Activated T-cell treated with anti-CD3 and anti-CD28 coated beads for 48 hours (primary cell): ENCODE measurements at places on chromosomes 4 and X.
A peak's percentile ranks its signal among the peaks of the same experiment; 100 is the strongest.

DNA sequence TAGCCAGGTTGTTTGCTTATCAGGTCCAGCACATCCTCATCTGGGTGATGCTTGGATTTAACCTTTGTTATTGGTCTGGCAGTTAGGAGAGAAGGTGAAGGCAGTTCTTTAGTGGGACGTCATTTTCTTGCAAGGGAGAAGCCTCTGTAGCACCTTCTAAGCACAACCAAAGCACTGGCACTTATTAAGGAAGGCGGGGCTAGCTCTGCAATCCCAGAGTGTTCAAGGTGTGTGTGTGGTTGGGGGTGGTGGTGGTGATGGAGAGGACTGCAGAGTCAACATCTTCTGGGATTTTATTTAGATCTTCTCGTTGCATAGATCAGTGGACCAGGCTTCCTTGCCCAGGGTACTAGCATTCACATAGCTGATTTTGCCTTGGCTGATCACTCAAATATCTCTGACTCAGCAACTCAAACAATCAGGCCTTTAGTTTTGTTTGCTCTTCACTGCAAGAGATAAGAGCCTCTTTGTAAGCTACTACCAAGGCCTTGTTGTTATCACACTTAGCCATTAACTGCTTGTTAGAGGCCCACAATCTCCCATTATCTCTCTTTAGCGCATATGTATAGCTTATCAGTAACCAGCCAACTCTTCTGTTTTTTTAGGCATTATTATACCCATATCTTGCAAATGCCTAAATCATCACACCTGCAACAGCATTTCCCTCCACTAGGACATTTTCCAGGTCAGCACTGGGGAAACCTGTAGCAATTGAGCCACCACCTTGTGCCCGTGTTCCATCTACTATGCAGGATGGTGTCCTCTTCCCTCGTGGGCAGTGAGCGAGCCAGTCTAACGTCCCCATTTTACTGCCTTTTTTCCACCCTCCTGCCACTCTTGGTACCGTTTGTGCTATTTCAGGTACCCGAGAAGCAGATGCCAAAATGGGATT lies 36.5 kb upstream of the LINC00632 start:
- no peak for DNase-seq

DNA sequence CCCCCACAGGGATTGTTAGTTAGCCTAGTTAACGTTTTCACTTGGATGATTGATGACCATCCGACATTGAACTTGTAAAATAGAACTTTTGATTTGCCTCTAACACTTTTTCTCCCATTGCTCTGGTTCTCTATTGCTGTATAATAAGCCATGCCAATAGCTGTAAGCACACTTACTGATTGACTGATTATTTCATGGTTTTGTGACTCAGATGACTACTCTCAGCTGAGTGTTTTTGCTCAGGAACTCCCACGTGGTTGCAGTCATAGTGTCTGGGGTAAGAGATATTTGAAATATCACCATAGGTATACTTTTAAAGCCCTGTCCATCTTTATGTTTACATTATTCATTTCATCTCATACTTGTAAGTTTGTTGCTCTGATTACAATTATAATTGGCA lies 1285.5 kb downstream of the STIM2 start:
- no peak for DNase-seq

- DNase-seq: no peak
Observed at GRCh38 chr4:165560941-165561340, 182.1 kb downstream of the CPE start.

DNA sequence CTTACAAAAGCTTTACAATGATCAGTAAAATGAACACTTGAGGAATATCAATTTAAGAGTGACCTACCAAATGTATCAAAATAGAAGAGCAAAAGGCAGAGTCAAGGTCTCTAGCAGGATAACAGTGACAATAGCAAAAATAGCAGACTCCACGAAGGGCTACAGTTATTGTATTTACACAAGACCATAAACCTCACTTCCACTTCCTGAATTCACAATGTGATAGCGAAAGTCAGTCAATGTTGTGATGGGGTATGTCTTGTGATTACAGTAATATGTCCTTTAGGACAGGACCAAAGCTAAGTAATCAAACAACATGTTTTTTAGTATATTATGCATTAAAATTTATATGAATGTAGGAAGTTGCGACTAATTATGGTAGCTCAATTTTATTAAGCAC lies 139.6 kb downstream of the IQCM start:
- DNase-seq: no peak

DNA sequence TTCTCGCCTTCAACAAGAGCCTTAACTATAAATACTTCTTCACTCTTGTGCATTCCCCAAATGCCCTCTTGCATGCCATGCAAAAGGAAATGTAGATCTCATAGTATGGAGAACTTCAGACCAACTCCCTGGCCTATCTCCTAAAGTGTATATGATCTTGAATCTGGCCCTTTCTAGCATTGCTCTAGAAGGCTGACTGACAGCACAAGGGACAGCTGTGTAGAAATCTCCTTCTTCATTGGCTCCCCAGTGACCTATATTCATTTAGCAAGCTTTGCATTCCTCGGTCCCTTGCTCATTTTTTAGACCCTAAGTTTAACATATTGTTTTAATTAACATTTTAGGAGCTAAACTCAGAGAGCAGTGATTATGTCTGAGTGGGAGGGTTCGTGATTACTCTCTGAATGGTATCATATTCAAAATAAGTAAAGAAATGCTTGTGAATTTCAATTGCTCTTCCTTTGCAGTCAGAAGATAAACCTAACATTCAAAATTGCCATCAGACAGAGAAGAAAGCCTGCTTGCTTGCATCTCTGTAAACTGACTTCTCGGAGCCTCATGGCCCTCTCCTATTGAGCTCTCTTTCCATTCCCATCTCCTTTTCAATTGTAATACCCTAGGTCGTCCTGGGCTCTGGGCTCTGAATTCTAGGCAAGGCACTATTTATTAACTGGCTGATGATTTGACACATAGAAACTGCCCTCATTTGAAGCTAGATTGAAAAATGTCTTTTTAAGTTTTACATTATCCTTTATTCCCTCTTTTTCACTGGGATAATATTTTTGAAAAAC lies 120.3 kb upstream of the PRKG2 start:
- DNase-seq: no peak

GRCh38 chr4:117577686-117578311 lies 456.5 kb upstream of the NDST3 start:
- DNase-seq: no peak

DNA sequence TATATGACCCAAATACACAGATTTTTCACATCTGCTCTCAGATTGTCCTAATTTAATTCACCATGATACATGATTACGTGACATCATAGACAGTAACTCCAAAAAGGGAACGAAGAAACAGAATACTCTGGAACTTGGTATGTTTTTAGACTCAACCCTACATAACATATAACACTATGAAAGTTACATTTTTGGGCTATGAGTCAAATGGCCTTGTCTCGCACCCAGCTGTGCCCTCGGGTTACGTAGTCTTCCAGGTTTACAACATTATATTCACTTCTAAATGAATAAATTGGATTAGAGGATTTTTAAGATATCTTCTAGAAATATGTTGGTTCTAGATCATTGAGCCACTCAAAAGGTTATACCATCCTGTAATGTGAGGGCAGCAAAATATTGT lies 2089.6 kb upstream of the TENM3 start:
- no peak for DNase-seq

- no peak for DNase-seq
Observed at GRCh38 chr4:10611673-10612072, 72.9 kb downstream of the CLNK start.

- DNase-seq: no peak
Observed at GRCh38 chrX:149490100-149490499, 15.0 kb downstream of the IDS start.

DNA sequence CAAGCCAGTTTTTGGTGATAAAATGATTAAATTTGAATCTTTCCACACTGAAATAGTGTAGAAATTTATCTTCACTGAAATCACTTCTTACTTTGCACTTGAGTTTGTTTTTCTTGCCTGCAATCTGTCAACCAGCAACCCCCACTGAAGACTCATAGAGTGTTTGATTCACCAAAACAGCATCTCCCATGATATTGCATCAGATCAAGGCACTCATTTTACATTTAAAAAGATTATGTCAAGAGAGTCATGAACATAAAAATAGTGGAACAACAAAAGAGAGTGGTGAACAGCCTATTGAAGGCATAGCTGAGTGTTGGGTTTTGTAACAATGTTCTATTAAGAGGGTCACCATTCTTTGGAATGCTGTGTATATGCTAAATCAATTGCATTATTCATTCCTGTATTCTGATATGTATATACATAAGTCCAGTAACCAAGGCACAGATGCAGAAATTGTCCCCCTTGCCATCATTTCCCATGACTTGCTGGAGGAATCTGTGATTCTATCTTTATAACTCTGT lies 1934.9 kb downstream of the ARAP2 start:
- no peak for DNase-seq

DNA sequence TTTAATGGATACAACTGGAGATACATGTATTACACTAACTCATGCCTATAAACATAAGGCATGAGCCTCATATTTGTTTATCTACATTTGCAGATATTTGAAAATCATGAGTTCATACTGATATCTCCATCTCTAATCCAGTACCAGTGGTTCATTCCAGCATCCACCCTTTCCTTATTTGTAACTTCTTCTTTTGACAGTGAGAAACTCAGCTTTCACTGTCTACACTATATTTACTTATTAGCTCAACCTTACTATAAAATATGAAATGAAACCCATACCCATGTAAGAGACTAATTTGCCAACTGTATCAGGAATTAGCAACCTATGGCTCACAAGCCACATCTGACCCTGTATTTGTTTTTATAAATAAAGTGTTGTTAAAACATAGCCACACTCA lies 161.9 kb upstream of the GPRIN3 start:
- no peak for DNase-seq

- DNase-seq: no peak
Observed at GRCh38 chr4:38173935-38174518, 213.8 kb downstream of the PTTG2 start.

- DNase-seq: no peak
Observed at GRCh38 chr4:178976861-178977260, 1534.6 kb upstream of the AGA start.

DNA sequence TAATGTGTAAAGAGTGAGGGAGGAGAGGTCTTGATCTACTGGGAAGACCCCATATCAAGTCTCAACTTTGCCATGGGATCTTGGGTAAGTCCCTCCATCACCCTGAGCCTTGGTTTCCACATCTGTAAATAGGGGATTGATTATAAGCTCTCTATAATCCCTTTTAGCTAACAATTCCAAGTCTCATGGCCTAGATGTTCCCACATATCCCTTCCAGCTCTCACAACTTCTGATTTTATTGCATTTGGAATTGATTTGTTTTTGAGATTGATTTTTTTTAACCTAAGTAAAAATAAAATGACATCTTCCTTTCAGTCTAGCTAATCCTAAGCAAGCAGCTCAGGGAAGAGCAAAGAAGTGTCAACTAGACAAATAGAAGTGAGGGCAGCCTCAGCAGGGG lies 29.8 kb downstream of the SMIM20 start:
- DNase-seq: no peak

- DNase-seq: no peak
Observed at GRCh38 chr4:153825126-153825525, 36.2 kb upstream of the SFRP2 start.

DNA sequence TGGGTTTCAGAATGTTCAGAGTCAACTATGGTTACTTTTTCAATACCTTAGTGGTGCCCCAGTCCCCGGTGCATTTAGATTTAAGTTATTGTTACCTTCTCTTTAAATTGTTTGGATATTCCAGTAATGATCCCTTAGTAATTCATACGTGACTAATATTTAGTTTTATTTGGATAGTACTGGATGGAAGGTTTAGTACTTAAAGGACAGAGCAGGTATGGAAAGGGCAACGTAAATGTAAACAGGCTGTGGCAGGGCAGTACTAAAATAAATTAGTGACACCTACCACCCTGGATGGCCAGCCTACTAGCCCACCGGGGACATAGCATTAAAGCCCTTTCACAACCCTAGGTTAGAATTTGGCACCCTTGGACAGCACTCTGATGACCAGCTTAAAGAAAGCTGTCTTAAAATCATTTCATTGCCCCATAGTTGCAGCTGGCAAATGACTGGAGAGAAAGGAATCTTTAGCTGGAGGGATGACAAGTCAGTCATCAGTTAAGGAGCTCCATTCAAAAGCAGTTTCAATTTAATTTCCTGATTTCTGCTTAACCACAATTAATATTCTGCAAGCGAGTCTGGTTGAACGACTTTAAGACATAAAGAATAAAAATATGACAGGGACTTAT lies 16.4 kb downstream of the PLP1 start:
- DNase-seq: no peak

- DNase-seq: no peak
Observed at GRCh38 chr4:156820931-156821330, 150.7 kb downstream of the PDGFC start.

GRCh38 chrX:70132877-70133302 lies 357 bp upstream of the IGBP1 start:
- DNase-seq: no peak

GRCh38 chrX:53795576-53795975 lies 109.1 kb upstream of the HUWE1 start:
- no peak for DNase-seq

- no peak for DNase-seq
Observed at GRCh38 chr4:121978172-121978516, 26.3 kb upstream of the TRPC3 start.

GRCh38 chr4:183838987-183839712 lies 66.0 kb upstream of the STOX2 start:
- DNase-seq: no peak

DNA sequence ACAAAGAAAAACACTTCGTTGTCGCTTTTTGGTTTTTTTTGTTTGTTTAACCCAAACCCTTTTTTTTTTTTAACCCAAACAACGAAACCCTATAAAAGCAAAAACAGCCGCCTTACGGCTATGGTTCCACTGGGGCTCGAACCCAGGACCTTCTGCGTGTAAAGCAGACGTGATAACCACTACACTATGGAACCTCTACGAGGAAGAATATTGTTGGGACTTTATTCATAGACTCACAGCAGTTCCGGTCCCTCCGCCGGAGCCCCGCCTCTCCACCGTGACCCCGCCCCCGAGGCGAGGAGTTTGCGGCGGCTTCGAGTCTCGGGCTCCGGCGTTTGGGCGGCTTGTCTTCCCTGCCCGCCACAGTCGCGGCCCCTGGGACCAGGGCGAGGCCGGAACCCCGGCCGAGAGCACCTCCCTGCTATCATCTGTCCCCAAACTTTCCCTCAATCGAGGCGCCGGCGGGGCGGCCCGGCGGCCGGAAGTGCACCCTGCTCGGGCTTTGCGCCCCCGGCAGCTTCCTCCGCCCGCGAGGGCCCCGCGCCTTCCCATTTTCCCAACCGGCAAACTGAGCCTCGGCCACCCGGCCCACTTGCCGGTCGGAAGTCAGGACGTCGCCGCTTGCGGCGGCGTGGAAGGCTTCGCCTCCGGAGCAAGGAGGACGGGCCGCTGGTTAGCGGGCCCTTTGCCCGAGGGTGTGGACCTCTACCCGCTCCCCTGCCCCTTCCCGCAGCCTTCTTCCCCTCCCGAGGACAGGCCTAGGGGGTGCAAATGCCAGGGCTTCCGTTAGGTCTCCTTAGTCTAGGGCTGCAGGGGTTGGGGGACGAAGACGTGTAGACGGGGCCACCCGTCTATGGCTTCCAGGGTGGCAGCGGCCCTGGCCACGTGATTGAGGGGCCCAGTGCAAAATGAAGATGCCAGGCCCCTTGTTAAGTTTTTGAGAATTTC lies 3.2 kb upstream of the RS1 start:
- DNase-seq: peak; percentile 67

- no peak for DNase-seq
Observed at GRCh38 chrX:96540111-96540631, 144.5 kb upstream of the DIAPH2 start.

GRCh38 chr4:145170223-145170622 lies 10.2 kb downstream of the OTUD4 start:
- no peak for DNase-seq

- DNase-seq: no peak
Observed at GRCh38 chr4:53907772-53908171, 156.6 kb downstream of the CHIC2 start.

GRCh38 chr4:94232519-94232918 lies 24.9 kb downstream of the SMARCAD1 start:
- DNase-seq: no peak
